ENCODE measurements at places on chromosomes 5 and 9.

DNA sequence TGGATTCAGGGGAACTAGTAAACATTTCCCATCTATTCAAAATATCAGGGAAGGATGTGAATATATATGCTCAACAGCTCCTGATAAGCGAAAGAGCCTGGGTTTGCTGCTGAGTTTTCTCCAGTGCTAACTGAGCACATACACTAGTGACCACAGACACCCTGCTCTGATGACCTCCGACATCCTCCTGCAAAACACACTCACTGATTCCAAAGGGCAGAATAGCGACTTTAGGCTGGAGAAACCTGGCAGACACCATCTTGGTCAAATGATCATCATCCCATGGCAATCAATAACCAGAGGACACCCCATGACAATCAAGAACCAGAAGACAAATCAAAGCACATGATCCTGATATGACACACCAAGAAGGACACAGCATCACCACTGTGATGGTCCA, 9.2 kb upstream of the GADD45G start:
- DNase-seq, result no peak
- H3K4me3 ChIP-seq, result no peak overlapping the region
- no peaks in the 10 kb centered on the region for H3K4me1 ChIP-seq
- no peaks in the 10 kb centered on the region for H3K36me3 ChIP-seq
- H3K27me3 ChIP-seq, result peaks cover 98% of the 10 kb centered on the region

DNA sequence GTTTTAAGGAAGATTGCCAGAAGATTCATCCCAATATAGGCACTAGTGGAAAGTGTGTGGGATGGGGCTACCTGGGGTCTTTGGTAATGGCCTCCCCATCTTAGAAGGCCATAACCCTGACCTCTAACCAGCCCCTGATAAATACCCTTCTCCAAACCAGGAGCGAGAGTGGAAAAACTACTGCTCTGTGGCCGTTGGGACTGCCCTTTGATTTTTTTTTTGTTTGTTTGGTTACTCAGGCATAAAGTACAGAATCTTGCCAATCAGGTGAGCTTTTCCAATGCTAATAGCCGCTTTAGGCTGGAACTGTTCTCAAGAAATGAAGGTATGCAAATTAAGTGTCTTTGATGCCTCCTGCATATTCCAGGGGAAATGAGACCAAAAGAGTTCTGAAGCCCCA, 153.7 kb downstream of the ADAMTS12 start:
- no peaks in the 10 kb centered on the region for H3K27me3 ChIP-seq
- DNase-seq, result no peak
- no peaks in the 10 kb centered on the region for H3K4me1 ChIP-seq

DNA sequence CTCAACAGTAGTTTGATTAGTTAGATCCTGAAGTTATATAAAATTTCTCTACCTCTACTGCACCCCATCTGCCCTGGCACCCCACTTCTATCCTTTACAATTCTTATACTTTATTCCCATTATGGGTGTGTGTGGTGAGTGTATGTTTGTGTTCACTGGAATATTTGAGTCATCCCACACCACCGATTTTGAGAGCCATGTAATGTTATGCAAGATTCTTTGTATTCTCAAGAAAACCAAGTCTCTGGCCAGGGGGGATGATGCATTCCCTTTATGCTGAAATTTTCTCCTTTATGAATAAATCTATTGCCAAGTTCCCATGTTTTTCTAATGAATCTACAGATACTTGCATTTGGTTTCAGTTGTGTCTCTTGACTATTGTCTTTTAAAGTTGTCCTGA, 266.8 kb downstream of the ARHGEF28 start:
- H3K27ac ChIP-seq, result no peak overlapping the region
- H3K36me3 ChIP-seq, result peaks cover 27% of the 10 kb centered on the region
- no peak overlapping the region for H3K4me3 ChIP-seq
- no peak for DNase-seq
- H3K4me1 ChIP-seq, result no peaks in the 10 kb centered on the region
- H3K27me3 ChIP-seq, result no peaks in the 10 kb centered on the region

- H3K27me3 ChIP-seq, result no peaks in the 10 kb centered on the region
- H3K4me1 ChIP-seq, result no peaks in the 10 kb centered on the region
- no peak overlapping the region for H3K27ac ChIP-seq
- DNase-seq, result no peak
- no peaks in the 10 kb centered on the region for H3K36me3 ChIP-seq
- no peak overlapping the region for H3K4me3 ChIP-seq
Measured at GRCh38 chr9:137723783-137724445, 105.1 kb downstream of the EHMT1 start.

DNA sequence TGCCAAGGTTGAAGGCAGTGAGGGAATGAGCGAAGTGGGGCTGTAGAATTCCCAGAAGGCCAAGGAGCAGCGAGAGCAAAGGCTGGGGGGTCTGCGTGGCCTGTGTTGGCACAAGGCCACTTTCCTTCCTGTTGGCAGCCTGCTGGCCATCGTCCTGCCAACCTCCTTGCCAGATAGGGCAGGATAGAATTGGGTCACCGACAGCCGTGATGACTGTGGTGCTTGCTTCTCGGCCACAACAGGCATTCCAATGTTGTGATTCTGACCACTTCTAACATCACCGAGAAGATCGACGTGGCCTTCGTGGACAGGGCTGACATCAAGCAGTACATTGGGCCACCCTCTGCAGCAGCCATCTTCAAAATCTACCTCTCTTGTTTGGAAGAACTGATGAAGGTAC, 18.9 kb downstream of the TRIP13 start:
- no peak for DNase-seq
- H3K4me1 ChIP-seq, result peaks cover 14% of the 10 kb centered on the region
- peak overlapping the region; percentile 79 for H3K27ac ChIP-seq
- no peaks in the 10 kb centered on the region for H3K27me3 ChIP-seq
- H3K36me3 ChIP-seq, result peaks cover 12% of the 10 kb centered on the region
- H3K4me3 ChIP-seq, result peak overlapping the region; percentile 30

DNA sequence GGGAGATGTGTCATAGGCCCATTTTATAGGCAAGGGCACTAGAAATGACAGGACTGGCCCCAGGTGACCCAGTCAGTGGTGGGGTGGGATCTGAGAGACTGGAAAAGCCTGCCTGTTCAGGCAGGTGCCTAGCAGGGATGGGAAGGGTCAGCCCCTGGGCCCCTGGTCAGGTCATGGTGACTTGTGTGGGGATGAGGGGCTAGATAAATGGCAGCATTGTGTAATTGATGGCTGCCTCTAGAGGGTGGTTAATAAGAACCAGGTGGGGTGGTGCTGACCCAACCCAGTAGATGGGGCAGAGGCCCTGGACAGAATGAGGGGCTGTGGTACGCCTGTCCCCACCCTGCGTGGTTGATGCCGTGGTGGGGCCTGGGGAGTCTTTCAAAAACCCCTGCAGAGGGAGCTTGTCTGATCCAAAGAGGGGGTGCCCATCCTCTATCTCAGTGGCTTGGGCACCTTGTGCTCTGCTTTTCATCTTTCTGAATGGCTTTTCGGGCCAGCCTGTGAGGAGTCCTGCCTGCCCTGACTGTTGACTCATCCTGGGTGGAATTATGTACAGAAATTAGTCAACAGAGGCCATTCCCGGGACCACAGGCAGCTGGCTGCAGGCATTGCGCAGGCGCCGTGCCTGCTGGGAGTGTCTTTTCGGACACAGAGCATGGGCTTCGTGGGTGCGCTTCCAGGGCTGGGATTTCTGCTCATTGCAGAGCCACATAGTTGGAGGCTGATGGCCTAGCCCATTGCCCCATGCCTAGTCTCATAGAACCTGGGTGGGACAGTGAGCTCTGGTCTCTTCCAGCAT, 93.6 kb upstream of the PITX1 start:
- H3K4me3 ChIP-seq, result no peak overlapping the region
- H3K36me3 ChIP-seq, result no peaks in the 10 kb centered on the region
- H3K27me3 ChIP-seq, result no peaks in the 10 kb centered on the region
- DNase-seq, result peak; percentile 92
- H3K27ac ChIP-seq, result peak overlapping the region; percentile 78
- peaks cover 52% of the 10 kb centered on the region for H3K4me1 ChIP-seq

DNA sequence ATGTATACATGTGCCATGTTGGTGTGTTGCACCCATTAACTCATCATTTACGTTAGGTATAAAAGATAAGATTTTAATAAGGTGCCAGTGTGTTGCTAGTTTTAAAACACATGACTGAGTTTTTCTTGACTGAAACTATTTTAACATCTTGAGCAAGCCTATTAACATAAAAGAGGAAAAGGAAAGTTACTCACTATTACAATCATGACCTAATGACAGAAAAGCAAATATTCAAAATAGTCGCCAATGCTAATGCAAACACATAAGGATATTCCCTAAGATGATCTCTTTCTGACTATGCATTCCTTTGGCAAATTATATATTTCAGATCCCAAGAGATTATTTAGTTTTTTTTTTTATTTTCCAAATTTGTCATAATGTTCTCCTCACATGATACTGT, 5.8 kb upstream of the OR13C2 start:
- no peaks in the 10 kb centered on the region for H3K4me1 ChIP-seq
- no peaks in the 10 kb centered on the region for H3K27me3 ChIP-seq
- H3K36me3 ChIP-seq, result no peaks in the 10 kb centered on the region

DNA sequence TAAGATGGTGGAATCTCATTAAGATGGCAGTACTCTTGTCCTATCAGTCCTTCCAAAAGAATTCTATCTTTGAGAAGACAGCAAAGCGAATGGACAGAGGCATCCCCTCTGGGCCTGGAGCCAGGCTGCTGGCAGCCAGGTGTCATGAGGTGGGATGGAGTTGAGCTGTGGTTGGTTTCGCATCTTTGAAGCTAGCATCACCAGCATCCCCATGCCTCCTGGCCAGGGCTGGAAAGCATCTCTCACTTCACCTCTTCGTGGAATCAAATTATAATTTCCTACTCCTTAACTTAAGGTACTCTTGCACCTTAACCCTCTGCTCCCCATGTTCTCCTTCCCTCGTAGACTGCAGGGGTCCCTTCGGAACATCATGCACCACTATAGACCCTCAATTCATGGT, 248.3 kb downstream of the GADD45G start:
- peaks cover 64% of the 10 kb centered on the region for H3K27me3 ChIP-seq
- no peak overlapping the region for H3K4me3 ChIP-seq
- DNase-seq, result no peak
- no peaks in the 10 kb centered on the region for H3K4me1 ChIP-seq
- no peaks in the 10 kb centered on the region for H3K36me3 ChIP-seq
- H3K27ac ChIP-seq, result no peak overlapping the region

DNA sequence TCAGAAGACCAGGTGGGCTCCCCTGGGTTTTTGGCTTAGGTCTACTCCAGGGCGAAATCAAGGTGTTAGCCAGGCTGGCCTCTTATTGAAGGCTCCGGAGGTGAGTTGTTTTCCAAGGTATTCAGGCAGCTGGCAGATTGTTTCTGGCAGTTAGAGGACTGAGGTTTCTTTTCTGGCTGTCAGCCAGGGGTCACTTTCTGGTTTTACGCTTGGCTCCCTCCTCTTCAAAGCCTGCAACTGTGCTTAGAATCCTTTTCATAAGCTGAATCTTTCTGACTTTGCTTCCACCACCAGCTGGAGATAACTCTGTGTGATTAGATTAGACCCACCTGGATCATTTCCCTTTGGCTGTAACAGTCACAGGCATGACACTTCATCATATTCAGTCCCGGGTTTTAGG, 24.6 kb downstream of the RFK start:
- H3K4me1 ChIP-seq, result peaks cover 70% of the 10 kb centered on the region
- H3K36me3 ChIP-seq, result no peaks in the 10 kb centered on the region
- DNase-seq, result peak; percentile 88
- H3K4me3 ChIP-seq, result no peak overlapping the region

GRCh38 chr9:97293207-97293721, 14.2 kb upstream of the CCDC180 start:
- H3K27me3 ChIP-seq, result no peaks in the 10 kb centered on the region
- no peaks in the 10 kb centered on the region for H3K4me1 ChIP-seq
- peak; percentile 37 for DNase-seq
- no peak overlapping the region for H3K4me3 ChIP-seq
- H3K27ac ChIP-seq, result no peak overlapping the region

GRCh38 chr5:137281201-137281600, 217.9 kb downstream of the SPOCK1 start:
- no peaks in the 10 kb centered on the region for H3K36me3 ChIP-seq
- H3K4me3 ChIP-seq, result no peak overlapping the region
- H3K4me1 ChIP-seq, result peaks cover 27% of the 10 kb centered on the region

DNA sequence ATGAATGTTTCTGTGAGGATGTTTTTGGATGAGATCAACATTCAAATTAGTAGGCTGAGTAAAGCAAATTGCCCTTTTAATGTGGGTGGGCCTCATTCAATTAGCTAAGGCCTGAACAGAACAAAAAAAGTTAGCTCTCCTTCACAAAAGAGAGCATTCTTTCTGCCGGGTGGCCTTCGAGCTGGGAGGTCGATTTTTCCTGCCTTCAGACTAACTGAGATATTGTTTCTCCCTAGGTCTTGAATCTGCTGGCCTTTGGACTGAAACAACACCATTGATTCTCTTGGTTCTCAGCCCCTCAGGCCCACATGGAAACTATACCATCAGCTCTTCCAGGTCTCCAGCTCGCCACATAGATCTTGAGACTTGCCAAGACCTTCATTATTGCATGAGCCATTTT, 29.1 kb upstream of the FREM1 start:
- no peaks in the 10 kb centered on the region for H3K4me1 ChIP-seq
- H3K4me3 ChIP-seq, result no peak overlapping the region
- H3K27ac ChIP-seq, result no peak overlapping the region
- H3K27me3 ChIP-seq, result no peaks in the 10 kb centered on the region
- DNase-seq, result no peak
- H3K36me3 ChIP-seq, result no peaks in the 10 kb centered on the region

DNA sequence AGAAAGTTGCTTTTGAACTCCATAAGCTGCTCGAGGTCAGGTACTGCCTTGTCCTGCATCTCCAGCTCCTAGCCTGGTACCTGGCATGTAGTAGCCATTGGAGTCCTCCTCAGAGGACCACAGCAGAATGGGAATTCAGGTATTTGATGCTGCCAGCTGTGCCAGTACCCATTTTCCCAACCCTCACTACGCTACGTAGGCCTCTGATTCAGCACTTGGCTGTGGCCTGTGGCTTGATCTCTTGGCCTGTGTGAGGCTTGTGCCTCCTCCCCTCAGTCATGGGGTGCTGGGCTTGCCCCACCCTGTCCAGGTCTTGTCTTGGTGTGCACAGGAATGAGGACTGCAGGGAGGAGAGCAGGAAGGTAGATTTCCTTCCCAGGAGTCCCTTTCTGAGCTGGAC, 11.8 kb downstream of the OTULIN start:
- no peaks in the 10 kb centered on the region for H3K36me3 ChIP-seq
- H3K27me3 ChIP-seq, result no peaks in the 10 kb centered on the region
- no peak for DNase-seq
- no peaks in the 10 kb centered on the region for H3K4me1 ChIP-seq
